CD4-positive, CD25-positive, alpha-beta regulatory T cell (primary cell): ENCODE measurements at places on chromosomes 6 and 20. TPM values are rescaled to one million over a fixed set of nuclear protein-coding genes. Genes with fewer than 3 reads are reported as not detected.

OPN5 gene
- total RNA-seq = not detected

GFOD1 gene
- total RNA-seq = 1.8 TPM

TGM3 gene
- not detected for total RNA-seq

TOP1 gene
- total RNA-seq = 50.0 TPM

HLA-DMB gene
- 17.6 TPM for total RNA-seq

HLA-F gene
- 1,143 TPM for total RNA-seq

RIPOR2 gene
- total RNA-seq = 364 TPM

UNC5CL gene
- total RNA-seq = 4.4 TPM

BNIP5 gene
- not detected for total RNA-seq

LTA gene
- total RNA-seq = 15.6 TPM

DNA sequence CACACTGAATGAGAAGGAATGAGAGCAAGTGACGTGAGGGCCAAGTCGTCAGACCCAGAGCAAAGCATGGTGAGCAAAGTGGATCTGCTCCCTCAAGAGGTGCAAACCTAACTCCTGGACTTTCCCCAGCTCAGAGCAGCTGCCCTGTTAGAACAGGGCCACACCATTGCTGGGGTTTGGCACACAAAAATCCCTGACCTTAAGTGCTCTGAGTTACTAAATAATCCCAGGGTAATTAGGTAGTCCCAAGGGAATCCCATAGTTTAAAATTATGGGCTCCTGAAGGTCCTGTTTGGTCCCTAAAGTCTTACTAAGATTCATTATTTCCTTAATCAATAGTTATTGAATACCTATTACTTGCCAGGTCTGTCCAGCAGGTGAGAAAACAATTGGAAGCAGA, 165.1 kb upstream of the TNFAIP3 start:
- no peak for DNase-seq

GRCh38 chr6:116087437-116088027, 13.1 kb upstream of the NT5DC1 start:
- DNase-seq = no peak

GRCh38 chr6:13908955-13909381, 15.8 kb upstream of the RNF182 start:
- DNase-seq = peak; percentile 30

GRCh38 chr20:37525810-37526209, 1.9 kb downstream of the BLCAP start:
- DNase-seq = no peak

GRCh38 chr6:112990971-112991370, 643.8 kb downstream of the RFPL4B start:
- no peak for DNase-seq

DNA sequence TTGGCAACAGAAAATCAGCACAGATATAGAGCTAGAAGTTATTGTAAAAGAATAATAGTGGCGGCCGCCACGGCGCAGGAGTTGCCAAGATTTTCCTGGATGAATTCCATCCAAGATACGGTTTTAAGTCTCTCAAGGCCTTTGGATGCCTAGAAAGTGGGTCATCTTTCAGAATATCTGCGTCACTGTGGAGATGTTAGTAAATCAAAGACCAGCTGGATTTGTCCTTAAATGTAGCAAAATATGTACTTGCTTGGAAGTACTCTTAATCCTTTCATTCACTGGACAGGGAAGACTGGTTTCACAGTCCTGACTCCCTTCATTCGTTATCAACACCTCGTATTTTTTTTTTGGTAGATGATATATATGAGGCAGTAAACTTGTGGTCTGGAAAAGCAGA, 83.0 kb downstream of the SLC22A3 start:
- no peak for DNase-seq

DNA sequence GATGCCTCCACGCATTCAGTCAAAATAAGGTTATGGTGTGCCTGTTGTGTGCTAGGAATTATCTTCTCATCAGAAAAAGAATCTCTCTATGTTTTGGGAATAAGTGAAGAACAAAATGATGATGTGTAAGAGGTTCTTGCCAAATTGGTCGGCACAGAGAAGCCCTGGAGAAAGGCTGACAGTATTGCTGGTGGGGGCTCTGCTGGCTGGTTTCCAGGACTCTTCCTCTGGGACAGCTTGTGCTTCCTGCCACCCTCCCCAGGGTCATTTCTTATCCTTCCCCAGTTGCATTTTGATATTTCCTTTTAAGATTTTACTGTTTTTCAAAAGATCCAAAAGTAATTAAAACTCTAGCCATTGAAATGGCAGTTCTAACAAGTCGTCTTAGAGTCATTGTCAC, 22.1 kb downstream of the CST4 start:
- DNase-seq = no peak

DNA sequence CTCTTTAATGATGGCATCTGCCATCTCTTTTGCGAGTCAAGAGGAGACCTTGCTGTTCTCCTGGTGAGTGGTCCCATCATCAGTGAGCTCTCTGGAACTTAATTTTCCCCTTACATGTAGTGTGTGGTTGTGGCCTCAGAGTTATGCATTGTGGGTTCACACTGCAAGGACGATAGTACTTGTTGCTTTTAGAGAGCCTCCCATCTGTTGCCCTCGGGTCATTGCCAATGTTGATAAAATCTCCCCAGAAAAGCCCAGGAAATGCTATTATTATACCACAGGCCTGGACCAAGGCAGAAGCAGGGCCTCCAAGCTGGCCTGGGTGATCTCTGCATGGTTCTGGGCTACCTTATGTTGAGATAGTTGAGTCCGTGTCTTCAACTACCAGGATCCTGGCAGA, 241.6 kb downstream of the BMP7 start:
- DNase-seq = no peak

DNA sequence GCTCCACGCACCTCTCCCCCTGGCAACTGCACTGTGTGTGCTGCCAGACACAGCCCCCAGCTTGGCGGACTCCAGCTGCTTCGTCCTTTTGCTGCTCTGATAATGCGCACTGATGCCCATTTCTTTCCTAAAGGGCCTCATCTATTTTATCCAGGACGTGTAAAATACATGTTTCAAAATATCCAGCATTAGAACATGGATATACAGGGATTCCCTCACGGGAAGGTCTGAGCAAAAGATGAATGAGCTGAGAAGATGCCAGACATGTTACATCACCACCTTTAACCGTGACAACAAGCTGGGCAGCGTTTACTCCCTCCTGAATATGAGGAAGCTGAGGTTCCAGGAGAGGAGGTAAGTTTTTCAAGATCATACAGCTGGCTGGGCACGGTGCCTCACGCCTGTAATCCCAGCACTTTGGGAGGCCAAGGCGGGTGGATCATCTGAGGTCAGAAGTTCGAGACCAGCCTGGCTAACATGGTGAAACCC, 32.8 kb downstream of the TNXB start:
- no peak for DNase-seq

DNA sequence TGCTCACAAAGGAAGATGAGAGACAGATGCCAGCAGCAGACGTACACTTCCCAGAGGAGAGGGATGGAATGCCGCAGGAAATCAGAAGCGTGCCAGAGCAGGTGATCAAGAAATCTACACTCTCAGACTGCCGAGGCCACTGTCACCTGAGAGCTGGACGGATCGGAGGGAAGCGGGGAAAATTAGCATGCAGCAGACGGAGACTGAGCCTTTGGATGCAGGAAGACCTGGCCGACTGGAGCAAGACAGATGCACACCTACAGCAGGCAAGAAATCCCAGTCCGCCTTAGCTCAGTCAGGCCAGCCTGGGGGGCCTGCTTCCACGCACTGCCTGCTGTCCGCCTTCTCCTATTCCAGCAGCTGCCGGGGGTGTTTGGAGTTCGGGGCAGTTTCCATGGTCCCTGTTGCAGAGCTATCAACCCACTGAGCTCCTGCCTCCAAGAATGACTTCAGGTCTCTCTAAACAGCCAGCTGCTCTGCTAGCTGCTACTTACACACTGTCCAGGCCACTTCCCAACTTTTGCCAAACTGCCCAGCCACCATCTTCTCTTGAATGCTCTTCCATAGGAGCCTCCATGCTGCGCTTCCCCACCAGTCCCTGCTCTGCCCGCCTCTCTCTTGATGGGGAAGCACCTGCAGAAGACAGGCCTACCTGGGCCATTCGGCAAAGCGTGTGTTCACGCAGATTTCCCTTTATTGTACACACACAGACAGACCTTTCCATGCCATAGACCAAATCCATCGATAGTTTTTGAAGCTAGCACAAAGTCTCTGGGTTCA, 368.5 kb downstream of the ZFAND3 start:
- DNase-seq = no peak
